ENCODE measurements at places on chromosomes 16 and 17.

DNA sequence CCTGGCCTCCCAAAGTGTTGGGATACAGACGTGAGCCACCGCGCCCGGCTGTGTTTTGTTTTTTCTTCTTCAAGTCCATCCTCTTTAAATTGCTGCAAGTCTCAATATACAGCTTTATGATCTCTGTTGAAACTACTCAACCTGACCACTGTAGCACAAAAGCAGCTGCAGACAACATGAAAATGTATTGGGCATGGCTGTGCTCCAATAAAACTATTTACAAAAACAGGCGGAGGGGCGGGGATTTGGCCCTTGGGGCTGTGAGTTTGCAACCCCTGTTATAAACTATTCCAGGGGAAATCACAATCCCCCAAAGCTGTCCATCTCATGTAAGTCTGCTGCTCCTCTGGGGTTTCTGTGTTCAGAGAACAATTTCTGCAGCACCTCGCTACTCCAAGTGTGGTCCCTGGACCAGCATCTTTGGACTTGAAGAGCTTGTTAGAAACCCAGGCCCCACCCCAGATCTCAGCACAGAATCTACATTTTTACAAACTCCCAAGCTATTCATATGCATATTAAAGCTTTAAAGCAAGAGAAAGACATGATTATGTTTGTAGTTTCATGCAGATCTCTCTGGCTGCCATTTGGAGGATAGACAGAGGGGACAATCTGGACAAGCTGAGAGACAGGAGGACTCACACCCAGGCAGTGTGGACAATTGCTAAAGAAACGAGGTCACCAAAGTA, 33.6 kb downstream of the TEKT5 start:
- no peak for DNase-seq

DNA sequence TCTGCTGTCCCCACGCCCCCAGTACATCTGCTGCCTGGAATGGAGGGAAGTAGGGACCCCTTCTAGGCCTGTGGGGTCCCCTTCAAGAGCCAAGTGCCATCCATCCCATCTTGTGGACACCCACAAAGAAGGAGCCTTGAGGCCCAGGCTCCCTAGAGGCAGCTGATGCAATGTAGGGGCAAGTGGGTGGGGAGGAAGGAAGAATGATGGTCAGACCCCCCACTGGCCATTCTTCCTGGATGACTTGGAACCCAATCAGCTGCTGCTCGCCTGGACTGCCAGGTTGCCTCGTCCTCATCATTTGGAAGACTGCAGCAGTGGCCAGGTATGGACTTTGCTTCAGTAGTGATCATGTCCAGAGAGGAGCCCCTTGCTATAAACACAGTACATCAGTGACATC, 48.9 kb downstream of the SMPD3 start:
- DNase-seq = no peak

DNA sequence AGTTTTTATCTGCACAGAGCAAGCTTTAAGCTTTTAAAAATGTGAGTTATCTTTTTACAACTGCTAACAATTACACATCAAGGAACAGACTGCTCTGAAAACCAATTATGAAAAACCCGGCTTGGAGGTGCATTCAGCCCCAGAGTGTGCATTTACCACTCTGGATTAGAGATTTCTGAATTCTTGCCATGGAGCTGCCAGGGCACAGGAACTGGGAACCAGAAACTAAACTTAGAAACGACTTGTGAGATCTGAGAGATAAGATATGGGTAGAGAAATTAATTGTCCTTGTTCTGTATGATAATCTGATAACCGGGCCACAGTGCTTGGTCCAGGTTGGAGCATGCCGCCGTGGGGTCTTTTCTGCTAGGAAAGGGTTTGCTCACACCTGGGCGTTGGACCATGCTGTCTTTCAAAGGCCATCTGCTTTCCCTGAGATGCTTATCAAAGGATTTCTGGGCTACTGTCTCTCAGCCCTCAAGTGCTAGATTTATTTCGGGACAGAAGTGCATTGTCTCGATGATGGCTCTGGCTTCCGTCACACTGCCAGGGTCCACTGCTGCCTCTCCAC, 210.0 kb downstream of the MAF start:
- no peak for DNase-seq

- DNase-seq = no peak
These were observed 26.9 kb downstream of the NSMCE1 start for GRCh38 chr16:27241658-27242057.

- DNase-seq = no peak
These were observed 119.1 kb upstream of the ANKFN1 start for GRCh38 chr17:56034197-56034635.

- DNase-seq = no peak
These were observed 55.0 kb downstream of the SPACA3 start for GRCh38 chr17:33046361-33047255.

Data from activated CD8-positive, alpha-beta memory T cell treated with anti-CD3 and anti-CD28 coated beads for 24 hours (primary cell).